ENCODE measurements at places on chromosomes 16 and 17. TPM values are rescaled to one million over a fixed set of nuclear protein-coding genes. Genes with fewer than 3 reads are reported as not detected.

TNS4 gene
- 1,745 TPM for total RNA-seq

ACE gene
- total RNA-seq, result 0.79 TPM

USP32 gene
- 74.5 TPM for total RNA-seq

PROCA1 gene
- not detected for total RNA-seq

CDC42EP4 gene
- total RNA-seq, result 83.4 TPM

SLC12A3 gene
- not detected for total RNA-seq

CHST5 gene
- total RNA-seq, result not detected

OR1F1 gene
- not detected for total RNA-seq

TNFRSF17 gene
- not detected for total RNA-seq

HEATR9 gene
- total RNA-seq, result not detected

ZFP90 gene
- total RNA-seq, result 10.2 TPM

Data from suprapubic skin (tissue), 4 donors.